ENCODE measurements at places on chromosomes 4 and X.

DNA sequence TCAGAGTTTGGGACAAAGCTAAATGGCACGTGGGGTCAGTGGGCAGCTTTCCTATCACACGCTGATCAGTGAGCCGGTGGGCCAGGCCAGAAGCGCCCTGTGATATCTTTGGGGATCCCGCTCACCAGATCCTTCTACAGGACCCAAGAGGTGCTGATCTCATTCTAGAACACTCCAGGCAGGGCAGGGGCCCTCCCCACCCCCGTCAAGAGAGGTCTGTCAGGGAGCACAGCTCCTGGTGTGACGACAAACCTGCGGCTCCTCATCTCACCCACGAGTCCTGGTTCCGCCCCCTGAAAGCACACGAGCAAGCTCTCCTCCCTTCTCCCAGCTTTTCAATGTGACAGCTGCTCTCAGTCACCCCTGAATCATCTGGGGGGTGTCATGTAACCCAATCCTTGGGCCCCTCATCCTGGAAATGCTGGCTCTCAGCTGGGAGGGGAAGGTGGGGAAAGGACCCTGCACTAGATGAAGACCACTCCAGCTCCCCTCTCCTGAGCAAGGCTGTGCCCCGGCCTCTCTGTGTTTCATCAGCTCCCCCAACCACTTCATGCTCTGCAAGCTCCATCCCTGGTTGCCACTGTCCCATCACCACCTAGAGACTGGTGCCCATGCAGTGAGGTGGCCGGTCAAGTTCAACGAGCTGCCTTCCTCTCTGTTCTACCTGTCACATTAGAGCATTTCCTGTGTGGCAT is 4.6 kb downstream of the HCFC1 start:
- no peak for DNase-seq

DNA sequence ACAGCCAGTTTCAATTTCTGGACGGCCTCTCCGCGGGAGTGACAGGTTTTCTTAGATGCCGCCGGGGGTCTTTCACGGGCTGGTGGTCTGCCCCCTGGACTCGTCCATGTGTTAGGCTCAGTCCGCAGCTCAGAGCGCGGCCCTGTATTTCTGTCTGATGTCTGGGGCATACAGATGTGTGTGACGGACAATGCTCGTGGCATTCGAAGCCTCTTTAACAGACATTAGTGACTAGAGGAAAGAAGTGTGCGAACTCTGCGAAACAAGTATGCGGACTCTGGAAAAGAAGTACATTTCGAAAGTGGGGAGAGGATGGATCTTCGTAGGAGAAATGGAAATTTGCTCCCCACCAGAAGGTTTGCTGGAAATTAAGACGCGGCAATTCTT is 793 bp upstream of the DCUN1D4 start:
- DNase-seq = no peak

DNA sequence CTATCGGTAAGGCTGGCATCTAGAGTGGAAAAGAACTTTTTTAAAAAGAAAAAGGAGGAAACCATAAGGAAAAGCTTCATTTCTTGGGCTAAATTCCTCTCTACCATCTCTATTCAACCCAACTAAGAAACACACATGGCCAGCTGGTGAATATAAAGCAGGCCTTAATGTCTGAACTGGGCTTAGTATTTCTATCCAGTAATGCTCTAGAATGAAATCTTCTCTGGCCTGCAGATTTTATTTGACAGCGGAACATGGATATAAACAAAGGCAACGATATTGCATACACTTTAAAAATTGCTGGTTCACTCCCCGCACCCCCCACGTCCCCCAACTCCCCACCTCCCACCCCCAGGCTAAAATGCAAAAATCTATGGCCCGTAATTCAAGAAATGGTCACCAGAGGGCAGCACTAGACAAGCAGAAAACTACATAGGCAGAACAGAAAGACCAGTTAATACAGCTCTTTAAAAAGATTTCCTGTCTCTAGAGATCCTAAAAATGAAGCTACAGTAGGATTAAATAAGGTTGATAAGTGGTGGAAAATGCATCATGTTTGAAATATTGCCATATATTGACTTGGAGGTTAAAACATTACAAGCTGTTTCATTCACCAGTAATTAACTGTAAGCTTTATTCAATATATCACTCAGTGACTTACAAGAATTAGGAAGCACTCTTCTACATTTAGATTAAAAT is 155.2 kb upstream of the GALNT7 start:
- peak; percentile 26 for DNase-seq

GRCh38 chrX:25507801-25508200 is 492.0 kb upstream of the ARX start:
- no peak for DNase-seq

DNA sequence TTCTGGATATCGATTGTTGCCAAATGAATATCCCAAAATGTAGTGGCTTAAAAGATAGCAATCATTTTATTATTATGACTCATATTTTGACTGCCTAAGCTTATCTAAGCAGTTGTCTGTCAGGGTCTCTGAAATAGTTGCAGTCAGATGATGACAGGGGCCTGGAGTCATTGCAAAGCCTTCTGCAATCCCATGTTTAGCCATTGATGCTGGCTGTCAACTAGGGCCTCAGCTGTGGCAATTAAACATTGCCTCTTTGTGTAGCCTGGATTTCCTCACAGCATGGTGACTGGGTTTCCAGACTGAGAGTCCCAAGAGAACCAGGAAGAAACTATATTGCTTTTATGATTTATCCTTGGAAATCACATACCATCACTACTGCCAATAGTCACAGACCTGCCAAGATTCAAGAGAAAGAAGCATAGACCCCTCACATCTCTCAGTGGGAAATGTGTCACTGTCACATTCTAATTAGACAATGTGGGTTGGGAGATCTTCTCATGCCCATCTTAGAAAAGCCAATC is 227.3 kb upstream of the NOCT start:
- DNase-seq = no peak

- DNase-seq = no peak
These were observed 30.5 kb downstream of the DOCK11 start for GRCh38 chrX:118526149-118526548.

DNA sequence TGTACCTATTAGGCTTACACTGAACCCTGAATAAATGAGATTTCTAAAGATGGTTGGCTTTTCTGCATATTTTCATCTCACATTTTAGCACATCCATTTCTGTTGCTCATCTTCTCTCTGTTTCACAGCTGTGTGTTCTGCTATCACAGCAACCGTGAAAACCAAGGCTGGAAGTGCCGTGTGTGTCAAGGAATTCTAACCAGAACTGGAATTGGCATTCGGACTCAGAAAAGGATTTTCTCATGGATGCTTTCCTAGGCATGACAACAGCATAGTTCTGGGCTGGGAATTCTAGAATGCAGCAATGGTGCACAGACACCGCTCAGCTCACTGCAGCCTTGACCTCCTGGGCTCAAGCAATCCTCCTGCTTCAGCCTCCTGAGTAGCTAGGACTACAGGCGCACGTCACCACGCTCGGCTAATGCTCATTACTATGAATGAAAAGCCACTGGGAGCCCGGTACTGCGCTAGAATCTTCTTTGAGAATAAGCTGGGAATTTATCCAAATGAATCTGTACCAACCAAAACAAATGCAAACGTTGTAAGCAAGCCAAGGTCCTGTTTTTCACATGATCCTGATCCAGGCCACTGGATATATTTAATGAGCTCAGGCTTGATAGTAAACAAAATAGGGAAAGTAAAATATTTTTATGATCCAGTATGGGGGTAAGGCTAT is 105.2 kb downstream of the RBM47 start:
- DNase-seq = no peak

DNA sequence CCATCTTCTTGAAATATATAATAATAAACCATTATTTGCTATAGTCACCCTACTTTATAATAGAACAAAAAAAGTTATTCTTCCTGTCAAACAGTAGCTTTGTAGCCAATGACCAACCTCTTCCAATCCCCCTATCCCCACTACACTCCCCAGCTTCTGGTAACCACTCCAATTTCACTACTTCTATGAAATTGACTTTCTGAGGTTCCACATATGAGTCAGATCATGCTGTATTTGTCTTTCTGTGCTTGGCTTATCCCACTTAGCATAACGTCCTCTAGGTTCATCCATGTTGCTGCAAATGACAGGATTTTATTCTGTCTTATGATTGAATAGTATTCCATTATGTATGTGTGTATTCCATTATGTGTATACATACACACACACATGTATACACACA is 809.7 kb upstream of the NDST4 start:
- DNase-seq = no peak

DNA sequence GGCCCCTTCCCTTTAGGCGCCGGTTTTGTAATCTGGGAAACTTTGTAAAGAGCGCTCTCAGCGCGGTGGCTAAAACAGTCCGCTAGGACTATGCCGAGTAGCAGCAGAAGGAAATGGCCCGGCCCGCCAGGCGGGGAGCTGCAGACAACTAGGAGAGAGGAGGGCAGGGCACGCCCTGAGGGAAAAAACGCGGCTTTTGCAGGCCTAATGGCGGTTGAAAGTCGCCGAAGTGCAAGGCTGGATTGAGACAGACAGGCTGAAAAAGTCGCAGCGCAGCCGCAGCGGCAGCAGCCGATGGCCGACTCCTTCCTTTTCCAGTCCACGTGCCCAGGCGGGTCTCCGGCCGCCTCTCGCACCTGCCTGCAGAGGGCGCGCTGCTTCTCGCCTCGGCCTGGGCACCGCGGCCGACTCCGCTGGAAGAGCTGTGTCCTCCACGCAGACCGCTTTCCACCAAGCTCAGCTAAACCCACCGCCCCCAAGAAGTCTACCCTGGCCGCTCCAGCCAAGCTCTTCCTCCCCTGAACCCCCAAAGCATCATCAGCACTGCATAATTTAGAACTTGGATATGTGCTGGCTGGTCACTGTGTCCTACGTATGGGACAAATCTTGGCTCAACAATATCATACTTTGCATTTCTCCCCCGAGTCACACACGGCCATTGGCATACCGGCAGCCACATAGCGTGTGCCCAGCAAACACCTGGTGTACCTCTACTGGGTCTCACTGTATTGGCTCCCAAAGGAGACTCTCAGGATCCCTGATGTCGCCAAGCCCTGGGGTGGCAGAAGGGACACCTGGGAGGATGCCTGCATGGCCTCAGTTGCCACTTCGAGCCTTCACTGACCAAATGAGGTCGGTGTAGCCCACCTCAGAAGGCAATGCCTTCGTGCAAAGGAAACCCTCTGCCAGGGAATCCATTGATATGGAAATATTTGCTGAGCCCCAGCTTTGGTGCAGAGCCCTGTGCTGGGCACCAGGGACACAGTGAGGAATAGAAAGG is 14.5 kb downstream of the SLC25A5 start:
- no peak for DNase-seq

- DNase-seq = no peak
These were observed 958 bp upstream of the UGT2B7 start for GRCh38 chr4:69095301-69095731.

GRCh38 chrX:101430457-101431078 is 22.5 kb downstream of the HNRNPH2 start:
- DNase-seq = no peak

DNA sequence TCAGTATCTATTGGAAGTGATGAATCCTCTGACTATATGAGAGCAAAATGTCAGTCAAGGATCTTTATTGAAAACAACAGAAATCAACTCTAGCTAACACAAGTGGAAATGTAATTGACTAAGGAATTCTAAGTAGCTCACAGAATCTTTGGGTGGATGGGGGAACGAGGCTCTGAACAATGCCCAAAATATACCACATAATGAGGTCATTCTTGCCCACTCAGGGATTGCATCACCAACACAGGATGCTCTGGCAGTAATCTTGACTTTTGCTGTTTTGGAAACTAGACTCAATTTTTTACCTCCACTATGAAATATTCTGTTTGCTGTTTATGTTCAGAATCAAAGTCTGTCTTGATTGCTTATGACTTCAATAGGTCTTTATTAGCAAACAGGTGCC is 127.4 kb upstream of the UNC5C start:
- no peak for DNase-seq

DNA sequence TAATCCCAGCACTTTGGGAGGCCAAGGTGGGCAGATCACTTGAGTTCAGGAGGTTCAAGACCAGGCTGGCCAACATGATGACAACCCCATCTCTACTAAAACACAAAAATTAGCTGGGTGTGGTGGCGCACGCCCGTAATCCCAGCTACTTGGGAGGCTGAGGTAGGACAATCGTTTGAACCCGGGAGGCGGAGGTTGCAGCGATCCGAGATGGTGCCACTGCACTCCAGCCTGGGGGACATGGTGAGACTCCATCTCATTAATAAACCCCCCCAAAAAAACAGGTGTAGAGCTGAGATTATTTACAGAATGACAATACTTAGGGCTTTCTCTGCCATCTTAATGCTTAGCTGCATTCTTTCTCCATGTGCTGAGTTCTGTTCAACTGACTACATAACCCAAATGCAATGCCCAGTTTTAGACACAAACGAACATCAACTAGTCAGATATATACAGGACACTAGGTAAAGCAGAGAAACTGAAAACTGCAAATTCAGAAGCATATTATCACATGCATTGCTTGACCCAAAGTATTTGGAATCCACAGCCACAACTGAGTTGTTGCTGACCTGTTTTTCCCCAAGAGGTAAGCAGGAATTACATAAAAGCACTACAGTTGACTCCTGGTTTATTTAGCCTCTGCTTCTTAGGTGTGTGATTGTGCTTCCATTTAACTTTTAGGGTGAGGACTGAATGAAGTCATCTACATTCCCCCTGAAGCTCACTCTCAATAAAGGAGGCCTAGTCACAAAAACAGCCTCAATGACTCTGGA is 12.1 kb downstream of the RBMX start:
- DNase-seq = no peak

DNA sequence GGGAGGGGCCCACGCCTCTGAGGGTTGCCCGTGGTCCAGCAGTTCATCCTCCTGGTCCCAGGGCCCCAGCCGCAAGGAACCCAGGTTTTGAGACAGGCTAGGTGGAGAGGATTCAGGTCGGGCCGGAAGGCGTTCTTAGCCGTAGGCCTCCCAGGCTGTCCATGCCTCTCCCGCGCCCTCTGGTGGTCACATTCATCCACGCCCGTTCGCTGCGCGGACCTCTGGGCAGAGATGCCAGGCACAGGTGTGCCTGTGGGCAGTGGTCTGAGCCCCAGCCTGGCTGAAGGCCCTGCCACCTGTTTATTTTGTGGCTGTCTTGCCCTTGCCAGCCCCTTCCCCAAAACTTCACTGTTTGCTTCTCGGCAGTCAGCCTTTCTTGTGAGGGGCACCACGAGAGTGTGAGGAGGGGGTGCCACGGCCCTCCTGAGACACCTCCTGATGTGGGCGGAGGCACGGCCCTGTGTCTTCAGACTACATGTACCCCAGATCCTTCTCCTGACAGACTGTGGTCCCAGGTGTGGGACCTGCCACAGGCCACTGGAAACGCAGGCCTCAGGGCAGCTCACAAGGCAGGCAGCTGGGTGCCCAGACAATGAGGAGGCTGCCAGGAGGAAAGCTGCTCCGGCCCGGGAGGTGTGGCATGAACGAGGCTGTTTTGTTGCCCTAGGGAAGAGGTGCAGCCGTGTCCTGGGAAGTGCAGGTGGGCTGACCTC is 5.0 kb downstream of the UVSSA start:
- peak; percentile 85 for DNase-seq

GRCh38 chrX:102837847-102838246 is 99.2 kb upstream of the RAB40AL start:
- no peak for DNase-seq

DNA sequence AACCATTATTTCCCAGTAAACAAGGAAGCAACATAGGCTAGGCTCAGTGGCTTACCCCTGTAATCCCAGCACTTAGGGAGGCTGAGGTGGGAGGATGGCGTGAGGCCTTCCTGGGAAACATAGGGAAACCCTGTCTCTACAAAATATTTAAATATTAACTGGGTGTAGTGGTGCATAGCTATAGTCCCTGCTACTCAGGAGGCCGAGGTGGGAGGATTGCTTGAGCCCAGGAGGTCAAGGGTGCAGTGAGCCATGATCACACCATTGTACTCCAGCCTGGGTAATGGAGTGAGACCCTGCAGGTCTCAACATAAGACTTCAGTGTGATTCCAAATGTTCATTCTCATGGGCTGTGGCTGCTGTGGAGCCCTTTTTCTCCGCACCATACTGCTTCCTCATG is 34.9 kb downstream of the FHDC1 start:
- no peak for DNase-seq

Measured in stimulated activated CD4-positive, alpha-beta T cell treated with anti-CD3 and anti-CD28 coated beads, Interleukin-1b, Interleukin-23, amount 100 ng/mL, for 1 hour (primary cell).